ENCODE measurements at places on chromosomes 6 and 20. TPM values are rescaled to one million over a fixed set of nuclear protein-coding genes. Genes with fewer than 3 reads are reported as not detected.

Gene TREM1
- polyA plus RNA-seq = 0.08 TPM

Gene PPIL6
- polyA plus RNA-seq = 3.3 TPM

Gene PPP1R3G
- 0.09 TPM for polyA plus RNA-seq

Gene GSTA3
- not detected for polyA plus RNA-seq

Gene ANKEF1
- polyA plus RNA-seq = 3.1 TPM

Gene PAX1
- polyA plus RNA-seq = not detected

Gene IDH3B
- 51.2 TPM for polyA plus RNA-seq

Gene ACSS1
- 34.6 TPM for polyA plus RNA-seq

Gene SGK2
- polyA plus RNA-seq = 12.6 TPM

Gene BPIFB1
- 0.12 TPM for polyA plus RNA-seq

Gene SLC22A3
- 0.66 TPM for polyA plus RNA-seq

GRCh38 chr6:163602851-163603250 lies 188.3 kb downstream of the QKI start:
- H3K27ac ChIP-seq = no peak overlapping the region
- no peak overlapping the region for H3K4me3 ChIP-seq
- no peaks in the 10 kb centered on the region for H3K36me3 ChIP-seq
- no peak for DNase-seq
- no peaks in the 10 kb centered on the region for H3K4me1 ChIP-seq

DNA sequence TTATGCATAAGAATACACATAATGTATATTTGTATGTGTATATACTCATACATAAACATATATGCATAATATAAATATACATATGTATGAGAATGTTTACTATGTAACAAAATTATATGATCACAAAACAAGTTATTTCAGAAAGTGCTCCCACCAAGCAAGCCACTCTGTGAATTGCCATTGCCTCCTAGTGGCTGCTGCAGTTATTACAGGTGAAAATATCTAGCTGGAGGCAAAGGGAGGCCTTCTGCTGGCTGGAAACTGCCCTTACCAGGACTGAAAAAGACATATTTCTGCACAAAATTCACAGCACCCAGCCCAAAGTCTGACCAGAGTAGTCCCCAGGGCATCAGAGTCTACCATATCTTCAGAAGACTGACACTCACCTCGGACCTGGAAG lies 14.4 kb upstream of the ADAM33 start:
- H3K27ac ChIP-seq = no peak overlapping the region
- H3K4me3 ChIP-seq = no peak overlapping the region

- no peak for DNase-seq
- no peak overlapping the region for H3K4me3 ChIP-seq
- H3K27ac ChIP-seq = no peak overlapping the region
- no peaks in the 10 kb centered on the region for H3K4me1 ChIP-seq
- H3K27me3 ChIP-seq = no peaks in the 10 kb centered on the region
Observed at GRCh38 chr20:10023911-10024310, 10.9 kb upstream of the ANKEF1 start.

DNA sequence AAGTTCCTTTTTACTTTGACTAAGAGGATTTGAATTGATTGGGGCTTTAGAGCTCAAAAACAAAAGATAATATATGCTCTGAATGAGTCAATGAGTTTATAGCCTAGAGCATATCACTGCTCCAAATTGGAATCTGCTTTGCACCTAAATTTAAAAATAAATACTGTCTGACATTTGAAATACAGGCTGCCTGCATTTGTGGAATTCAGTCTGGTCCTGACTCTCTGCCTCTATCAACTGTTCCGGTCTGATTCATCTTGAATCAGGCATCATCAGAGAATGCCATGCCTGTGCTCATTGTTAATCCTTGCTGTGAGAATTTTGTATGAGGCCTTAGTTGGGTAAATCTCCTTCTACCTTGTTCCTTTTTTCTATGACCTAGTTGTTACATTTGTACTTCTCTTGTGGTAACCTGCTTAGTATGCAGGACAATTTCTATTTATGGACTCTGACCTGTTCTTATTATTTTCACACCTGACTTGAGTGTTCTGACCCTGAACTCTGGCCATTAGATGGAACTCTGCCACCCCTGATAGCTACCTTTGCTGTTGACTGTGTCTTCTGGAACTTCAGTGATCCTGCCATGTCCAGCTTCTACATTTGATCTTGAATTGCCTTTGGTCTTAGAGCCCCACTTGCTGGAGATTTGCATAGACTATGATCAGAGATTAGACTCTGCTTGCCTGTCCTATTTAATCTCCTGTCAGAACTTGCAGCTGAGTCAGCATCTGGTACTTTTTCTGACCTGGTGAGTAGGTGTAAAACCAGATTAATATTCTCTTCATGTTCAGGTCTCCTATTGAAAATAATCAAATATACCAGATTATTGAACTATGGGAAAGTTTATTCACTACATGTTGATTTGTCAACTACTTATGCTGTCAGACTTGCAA lies 442.7 kb upstream of the HS3ST5 start:
- H3K4me1 ChIP-seq = no peaks in the 10 kb centered on the region
- no peak for DNase-seq
- no peak overlapping the region for H3K27ac ChIP-seq
- no peaks in the 10 kb centered on the region for H3K27me3 ChIP-seq
- H3K4me3 ChIP-seq = no peak overlapping the region

DNA sequence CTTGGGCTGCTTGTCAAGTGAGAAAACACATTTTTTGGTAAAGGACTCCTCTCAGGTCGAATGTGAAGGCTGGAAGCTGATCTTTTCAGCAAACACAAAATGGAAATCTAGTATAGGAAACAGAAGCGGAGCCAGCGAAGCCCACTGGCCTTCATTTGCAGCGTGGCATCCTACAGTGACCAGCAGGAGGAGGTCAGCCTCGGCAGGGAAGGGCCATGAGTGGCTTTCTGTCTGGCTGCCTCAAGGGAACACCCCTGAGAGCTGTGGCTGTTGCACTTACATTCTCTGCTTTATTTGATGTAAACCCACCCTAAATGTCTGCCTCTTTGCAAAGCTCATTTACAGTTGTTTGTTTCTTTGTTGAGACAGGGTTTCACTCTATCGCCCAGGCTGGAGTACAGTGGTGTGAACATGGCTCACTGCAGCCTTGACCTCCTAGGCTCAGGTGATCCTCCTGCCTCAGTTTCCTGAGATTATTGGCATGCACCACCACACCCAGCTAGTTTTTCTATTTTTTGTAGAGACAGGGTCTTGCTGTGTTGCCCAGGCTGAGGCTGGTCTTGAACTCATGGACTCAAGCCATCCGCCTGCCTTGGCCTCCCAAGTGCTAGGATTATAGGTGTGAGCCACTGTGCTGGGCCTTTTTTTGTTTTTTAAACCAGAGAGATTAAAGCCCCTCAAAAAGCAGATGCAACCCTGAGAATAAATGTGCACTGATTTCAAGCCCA lies 322.0 kb upstream of the SOX4 start:
- no peaks in the 10 kb centered on the region for H3K4me1 ChIP-seq
- no peak overlapping the region for H3K4me3 ChIP-seq
- H3K36me3 ChIP-seq = no peaks in the 10 kb centered on the region
- no peak for DNase-seq
- no peaks in the 10 kb centered on the region for H3K27me3 ChIP-seq
- H3K27ac ChIP-seq = no peak overlapping the region

DNA sequence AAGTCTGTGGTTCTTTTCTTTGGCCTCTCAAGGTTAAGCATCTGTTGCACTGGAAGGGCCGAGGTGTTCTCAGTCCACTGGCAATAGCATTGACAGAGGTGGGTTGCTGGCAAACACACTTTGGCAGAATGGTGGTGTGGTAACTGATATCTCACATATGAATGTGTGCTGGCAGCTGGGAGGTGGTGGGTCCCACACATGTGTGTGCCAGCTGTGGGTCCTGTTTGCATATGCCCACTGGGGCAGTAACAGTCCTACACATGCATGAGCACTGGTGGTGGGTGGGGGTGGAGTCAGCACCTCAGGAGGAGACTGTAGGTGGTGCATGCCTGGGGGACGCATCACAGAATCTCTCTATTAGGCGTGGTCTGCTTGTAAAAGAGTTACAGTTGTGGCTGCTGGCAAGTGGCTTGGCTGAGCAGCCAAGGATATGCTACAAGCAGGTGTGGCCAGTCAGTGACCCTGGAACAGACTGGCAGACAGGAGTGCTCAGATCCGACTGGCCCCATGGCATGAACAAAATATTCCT lies 934.3 kb downstream of the GRIK2 start:
- no peaks in the 10 kb centered on the region for H3K36me3 ChIP-seq
- H3K4me3 ChIP-seq = no peak overlapping the region
- no peak overlapping the region for H3K27ac ChIP-seq
- H3K4me1 ChIP-seq = no peaks in the 10 kb centered on the region
- DNase-seq = peak; percentile 31

- no peak overlapping the region for H3K4me3 ChIP-seq
- H3K4me1 ChIP-seq = no peaks in the 10 kb centered on the region
- no peak overlapping the region for H3K27ac ChIP-seq
- no peaks in the 10 kb centered on the region for H3K27me3 ChIP-seq
Observed at GRCh38 chr6:51805517-51805916, 281.9 kb downstream of the PKHD1 start.

DNA sequence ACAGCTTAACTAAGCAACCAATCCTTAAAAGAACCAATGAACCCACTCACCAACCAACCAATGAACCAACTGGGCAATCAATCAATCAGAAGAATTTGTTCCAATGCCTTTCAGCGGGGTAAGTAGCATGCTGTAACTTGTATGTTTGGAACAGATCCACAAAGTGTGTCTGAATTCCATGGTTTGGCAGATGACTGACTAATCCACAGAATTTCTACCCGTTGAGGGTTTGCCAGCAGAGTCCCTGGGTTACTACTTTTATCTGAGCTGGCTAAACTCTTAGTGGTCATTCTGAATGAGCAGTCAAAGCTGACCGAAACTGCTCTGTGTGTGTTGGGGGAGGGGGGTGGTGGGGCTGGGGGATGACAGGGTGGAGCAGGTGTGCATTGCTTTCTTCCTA lies 125.0 kb upstream of the JAG1 start:
- no peak overlapping the region for H3K4me3 ChIP-seq
- no peaks in the 10 kb centered on the region for H3K36me3 ChIP-seq
- peaks cover 29% of the 10 kb centered on the region for H3K4me1 ChIP-seq

DNA sequence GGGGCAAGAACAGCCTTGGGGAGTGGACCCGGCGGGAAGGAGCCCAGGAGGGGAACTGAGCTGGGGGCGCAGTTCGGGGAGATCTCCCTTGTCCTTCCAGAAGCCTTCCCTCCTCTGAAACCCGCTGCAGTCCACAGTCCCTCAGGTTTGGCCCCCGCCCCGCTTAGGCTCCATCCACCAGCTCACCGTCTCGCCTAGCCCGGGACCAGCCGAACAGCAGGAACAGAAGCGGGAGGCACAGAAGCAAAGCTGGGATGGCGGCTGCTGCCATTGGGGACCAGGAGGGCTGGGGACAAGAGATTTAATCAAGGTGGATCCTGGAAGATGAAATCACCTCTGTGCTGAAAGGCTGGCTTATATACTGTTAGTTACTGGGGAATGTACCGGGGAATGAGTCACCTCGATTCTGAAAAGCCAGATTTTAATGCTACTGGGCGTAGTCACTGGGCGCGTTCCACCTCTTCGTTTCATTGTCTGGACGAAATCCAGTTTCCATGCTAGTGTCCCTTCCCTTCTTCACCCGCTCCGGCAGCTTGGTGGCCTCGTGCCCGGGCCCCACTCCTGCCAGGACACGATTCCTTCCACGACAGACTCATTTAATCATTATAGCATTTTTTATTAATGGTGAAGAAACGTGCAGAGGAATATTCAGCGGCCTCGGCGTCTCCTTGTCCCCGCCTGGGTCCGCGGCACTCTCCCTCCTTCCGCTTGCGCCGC lies at the start of gene RAET1L:
RAET1L (minus strand) TSS at position 332 of the 717 bp plus-strand sequence; CDS start at position 271, 61 bp downstream.
- H3K36me3 ChIP-seq = no peaks in the 10 kb centered on the region
- no peak within 1 kb of the TSS for H3K4me3 ChIP-seq
- no peak for DNase-seq

DNA sequence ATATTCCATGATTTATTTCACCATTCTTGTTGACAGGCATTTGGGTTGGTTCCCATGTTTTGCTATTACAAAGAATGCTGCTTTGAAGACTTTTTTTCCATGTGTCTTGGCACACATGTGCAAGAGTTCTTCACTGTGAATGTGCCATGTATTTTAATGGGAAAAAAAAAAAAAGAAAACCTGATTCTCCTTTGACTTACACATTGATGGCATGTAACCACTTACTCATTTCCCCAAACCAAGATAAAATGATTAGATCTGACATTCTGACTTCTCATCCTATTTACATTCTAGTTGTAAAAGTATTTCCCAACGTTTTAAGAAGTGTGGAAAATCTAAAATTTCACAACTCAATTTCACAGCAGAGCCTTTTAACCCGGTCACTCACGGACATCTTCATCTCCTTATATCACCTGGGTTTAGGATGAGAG lies 4.4 kb downstream of the CAP2 start:
- H3K27me3 ChIP-seq = no peaks in the 10 kb centered on the region
- H3K4me1 ChIP-seq = peaks cover 6% of the 10 kb centered on the region
- no peak overlapping the region for H3K4me3 ChIP-seq
- no peak overlapping the region for H3K27ac ChIP-seq

DNA sequence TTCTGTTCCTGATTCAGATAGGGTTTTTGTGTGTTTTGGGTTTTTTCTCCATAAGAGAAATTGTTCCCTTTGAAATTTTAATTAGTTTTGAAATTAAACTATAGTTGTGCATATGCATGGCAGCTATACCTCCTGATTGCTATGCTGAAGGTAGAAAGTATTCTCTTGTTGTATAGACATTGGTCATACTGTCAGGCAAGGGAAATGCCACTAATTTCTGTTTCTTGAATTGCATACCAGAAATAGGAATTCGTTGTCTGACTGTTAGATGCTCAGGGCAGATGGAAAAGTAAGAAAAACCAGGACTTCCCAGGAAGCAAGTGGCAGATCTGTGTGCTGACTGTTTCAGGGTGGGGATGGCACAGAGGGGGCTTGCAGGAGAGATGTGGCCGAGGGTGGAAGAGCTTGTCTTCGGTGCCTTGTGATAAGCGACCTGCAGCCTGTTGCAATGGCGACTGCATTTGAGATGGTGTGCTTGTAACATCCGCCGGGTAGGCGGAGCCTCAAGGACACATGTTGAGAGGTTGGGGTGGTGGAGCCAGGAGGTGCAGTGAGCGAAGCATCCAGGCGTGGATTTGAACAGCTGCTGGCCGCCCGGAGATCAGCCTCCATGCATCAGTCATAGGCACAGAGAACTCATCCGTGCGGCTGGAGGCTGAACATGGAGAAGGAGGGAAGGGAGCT lies 42.8 kb downstream of the RREB1 start:
- H3K36me3 ChIP-seq = no peaks in the 10 kb centered on the region
- no peak for DNase-seq
- peaks cover 54% of the 10 kb centered on the region for H3K4me1 ChIP-seq

- no peak overlapping the region for H3K27ac ChIP-seq
- DNase-seq = no peak
- H3K36me3 ChIP-seq = no peaks in the 10 kb centered on the region
- no peaks in the 10 kb centered on the region for H3K27me3 ChIP-seq
Observed at GRCh38 chr6:29980511-29980910, 38.2 kb downstream of the HLA-A start.
